Posterior vena cava (tissue), 2 donors: ENCODE measurements at places on chromosomes 2 and 18.

GRCh38 chr2:224875153-224875552 is 159.0 kb upstream of the CCDC195 start:
- DNase-seq = no peak

DNA sequence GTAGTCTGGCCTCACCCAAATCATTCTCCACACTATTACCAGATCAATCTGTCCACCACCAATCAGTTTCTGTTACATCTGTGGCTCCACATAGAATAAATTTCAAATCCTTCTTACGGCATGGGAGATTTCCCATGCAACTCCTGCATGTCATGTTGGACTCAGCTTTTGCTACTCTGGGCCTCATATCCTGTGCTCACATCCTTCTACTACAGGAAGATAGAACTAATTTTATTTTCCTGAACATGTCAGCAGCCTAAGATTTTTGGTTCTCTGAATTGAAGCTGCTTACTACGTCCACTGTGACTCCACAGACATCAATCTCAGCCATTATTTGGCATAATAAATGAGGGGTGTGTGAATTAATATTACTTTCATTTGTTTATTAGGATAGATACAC is 181.1 kb downstream of the CCDC85A start:
- DNase-seq = no peak

DNA sequence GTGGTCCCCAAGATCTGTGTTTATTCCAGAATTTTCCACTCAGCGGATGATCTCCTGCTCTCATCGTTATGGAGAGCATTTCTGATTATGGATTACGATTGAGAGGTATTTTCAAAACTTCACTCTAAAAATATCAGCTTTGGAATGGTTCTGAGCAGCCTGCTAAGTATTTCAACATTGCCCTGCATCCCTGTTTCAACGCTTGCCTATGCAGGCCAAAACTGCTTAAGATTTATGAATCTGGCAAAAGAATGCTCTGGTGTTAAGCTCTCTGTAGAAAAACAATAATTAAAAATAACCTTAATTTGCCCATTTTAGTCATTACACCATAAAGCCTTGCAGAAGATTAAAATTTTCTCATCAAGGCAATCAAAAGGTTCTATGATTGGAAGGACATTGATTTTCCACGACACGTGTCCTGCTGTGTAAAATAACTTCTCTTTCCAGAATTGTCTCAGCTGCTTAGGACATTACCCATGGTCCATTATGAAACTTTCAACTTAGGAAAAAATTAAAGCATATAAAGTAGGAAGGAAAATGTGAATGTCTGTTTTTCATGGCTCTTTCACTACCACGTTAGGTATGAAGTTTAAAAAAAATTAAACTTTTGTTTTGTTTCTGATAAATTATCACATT is 229.9 kb downstream of the ACKR3 start:
- DNase-seq = peak; percentile 7

DNA sequence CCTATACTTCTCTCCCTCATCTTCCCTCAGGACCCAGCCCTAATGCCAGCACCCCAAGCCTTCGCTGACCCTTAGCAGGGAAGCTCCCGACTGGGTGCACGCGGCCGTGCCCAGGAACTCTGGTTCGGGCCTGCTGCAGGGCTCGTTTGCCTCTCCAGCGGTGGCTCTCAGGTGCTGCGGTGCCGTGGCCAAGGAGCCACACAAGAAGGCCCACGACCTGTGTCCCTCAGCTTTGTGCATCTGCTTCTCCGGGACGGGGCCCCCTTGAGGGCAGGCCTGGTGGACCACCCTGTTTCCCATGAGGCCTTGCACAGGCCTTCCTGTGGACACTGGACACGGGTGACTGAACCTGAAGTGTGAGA is 17.7 kb downstream of the BOK start:
- DNase-seq = peak; percentile 76

DNA sequence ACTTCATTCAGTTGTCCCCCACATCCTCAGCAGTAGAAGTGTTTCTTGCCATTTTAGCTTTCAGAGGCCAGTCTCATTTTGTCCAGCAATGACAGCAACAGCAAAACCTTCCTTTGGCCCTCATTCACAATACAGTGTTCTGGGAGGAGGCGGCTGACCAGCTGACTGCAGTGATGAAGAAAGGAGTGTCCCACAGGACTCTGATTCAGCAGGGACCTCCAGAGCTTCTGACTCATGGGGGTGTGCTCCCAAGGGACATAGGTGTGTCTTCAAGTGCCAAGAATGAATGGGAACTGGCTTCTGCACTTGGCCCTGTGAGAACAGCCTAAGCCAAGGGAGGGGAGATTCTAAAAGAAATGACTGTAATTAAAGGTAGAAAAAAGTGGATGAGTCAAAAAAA is 147.0 kb upstream of the PELI1 start:
- no peak for DNase-seq

DNA sequence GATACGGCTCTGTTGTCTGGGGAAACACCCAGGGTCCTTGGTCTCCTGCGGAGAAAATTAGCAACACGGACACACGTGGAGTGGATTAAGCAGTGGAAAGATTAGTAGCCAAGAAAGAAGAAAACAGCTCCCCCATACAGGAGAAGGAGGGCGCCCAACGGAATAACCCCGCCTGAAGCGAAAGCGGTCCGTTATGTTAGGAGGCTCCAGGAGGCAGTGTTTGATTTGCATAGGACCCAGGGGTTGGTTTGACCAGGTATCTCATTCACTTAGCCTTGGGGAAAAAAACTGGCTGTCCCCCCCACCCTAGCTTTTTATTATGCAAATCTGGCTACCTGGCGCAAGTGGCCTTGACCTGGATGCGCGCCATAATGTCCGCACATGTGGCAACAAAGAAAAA is 170.1 kb upstream of the KYNU start:
- no peak for DNase-seq

- no peak for DNase-seq
Measured at GRCh38 chr18:21192308-21192624, 49.8 kb upstream of the GREB1L start.

DNA sequence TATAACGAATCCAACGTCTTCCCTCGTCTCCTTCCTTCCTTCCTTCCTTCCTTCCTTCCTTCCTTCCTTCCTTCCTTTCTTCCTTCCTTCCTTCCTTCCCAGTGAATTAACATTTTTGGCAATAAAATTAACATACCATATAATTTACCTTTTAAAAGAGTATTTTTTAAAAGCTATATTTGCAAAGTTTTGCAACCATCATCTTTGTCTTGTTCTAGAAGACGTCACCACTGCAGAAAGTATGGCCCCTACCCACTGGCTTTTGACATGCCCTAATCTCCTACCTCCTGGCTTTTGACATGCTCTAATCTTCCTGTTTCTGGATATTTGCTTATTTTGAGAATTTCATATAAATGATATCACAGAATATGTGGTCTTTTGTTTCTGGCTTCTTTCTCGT is 1023.9 kb upstream of the ZEB2 start:
- no peak for DNase-seq

DNA sequence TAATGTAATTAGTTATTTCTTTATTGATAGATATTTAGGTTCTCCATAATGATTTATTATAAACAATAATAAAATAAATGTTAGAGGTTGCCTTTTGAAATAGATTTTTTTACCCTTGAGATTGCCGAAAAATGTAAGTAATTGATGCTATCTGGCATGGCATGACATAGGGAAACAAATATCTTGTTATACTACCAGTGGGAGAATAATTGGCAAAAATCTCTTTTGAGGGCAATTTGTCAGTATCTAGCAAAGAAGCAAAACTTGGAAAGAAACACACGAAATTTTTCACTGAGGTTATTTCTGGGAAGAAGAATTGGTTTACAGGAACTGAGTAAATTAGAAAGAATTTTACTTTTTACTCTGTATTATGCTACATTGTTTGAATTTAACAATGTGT is 547.2 kb upstream of the SETBP1 start:
- no peak for DNase-seq

GRCh38 chr18:31275722-31276463 is 42.1 kb upstream of the DSG1 start:
- no peak for DNase-seq

DNA sequence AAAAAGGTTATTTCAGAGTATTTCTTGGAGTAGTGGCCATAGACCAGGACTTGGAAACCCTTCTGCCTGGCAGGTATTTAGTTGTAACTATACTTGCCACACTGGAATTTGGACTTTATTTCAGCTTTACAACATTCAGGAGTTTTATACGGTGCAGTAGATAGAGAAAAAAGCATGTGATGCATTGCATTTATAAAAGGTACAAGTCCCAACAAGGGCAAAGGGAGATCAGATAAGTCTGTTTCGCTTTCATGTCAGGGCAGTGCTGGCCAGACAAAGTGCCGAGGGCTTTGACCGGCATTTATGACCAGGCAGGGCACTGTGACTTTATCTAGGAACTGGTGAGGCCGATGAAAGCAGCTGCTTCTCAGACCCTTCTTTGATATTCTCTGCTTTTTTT is 145.4 kb downstream of the RTN4 start:
- no peak for DNase-seq

DNA sequence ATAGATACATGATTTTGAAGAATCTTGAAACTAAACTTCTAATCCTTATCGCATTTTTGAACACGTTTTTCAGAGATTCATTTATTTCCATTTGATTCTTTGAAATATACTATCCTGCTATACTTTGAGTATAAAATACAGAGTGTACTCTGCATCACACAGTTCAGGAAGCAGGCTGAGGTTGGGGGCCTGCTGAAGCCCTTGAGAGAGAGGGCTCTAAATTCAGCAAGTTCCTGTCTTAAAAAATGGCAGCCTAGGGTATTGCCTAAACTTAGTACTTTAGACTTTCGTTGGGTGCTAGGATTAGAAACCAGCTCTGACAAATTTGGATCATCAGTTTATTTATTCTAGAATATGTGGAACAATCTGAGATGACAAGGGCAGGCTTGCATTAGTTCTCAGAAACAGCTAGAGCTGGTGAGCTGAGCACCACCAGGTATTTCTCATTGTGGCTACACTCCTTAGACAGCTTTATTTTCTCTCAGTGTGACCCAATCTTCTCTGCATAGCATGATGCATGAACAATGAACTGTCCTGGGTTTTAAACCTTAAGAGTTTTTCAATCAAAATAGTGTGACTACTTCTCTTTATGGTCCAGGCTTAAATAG is 49.1 kb downstream of the TFPI start:
- no peak for DNase-seq

- no peak for DNase-seq
Measured at GRCh38 chr2:151945186-151945585, 117.0 kb upstream of the ARL5A start.

DNA sequence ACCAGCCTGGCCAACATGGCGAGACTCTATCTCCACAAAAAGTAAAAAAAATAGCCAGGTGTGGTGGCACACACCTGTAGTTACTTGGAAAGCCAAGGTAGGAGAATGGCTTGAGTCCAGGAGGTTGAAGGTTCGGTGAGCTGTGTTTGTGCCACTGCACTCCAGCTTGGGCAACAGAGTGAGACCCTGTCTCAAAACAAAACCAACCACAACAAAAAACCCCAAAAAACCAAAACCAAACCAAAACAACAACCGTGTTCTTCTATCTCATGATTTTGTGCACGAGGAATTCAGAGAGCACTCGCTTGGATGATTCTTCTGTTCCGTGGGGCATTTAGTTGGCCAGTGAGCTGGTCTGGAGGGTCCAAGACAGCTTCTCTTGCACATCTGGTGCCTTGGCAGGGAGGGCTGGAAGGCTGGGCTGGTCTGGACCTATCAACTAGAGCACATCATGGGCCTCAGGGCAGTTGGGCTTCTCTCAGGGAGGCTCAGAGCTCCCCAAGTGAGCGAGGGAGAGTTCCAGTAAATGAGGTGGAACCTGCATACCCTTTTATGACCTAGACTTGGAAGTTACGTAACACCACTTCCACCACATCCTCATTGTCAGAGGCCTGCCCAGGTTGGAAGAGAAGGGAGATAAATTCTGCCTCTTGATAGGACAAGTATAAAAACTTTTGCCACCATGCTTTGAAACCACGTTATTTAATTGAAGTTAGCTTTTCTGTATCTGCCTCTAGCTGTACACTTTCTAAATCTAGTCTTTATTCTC is 25.2 kb downstream of the SIX2 start:
- no peak for DNase-seq

- DNase-seq = no peak
Measured at GRCh38 chr2:142865924-142866323, 11.5 kb upstream of the KYNU start.

- DNase-seq = no peak
Measured at GRCh38 chr2:152925547-152926448, 207.4 kb downstream of the ARL6IP6 start.

GRCh38 chr2:190177249-190178040 is 114.9 kb upstream of the MSTN start:
- DNase-seq = no peak

DNA sequence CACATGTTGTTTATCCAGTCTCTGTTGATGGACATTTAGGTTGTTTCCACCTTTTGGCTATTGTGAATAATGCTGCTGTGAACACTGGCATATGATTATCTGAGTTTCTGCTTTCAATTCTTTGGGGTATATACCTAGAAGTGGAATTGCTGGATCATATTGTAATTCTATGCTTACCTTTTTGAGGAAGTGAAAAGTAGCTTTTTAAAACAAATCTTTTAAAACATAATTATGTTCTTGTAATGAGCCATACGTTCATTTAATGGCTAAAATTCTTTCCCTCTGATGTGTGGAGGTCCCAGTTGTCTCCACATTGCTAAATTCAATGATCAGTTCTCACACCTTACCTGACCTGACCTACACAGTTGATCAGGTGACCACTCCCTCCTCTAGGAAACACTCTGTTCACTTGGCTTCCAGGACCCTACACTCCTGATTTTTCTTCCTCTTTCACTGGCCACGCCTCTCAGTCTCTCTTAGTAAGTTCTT is 27.8 kb upstream of the SERTAD2 start:
- DNase-seq = no peak

GRCh38 chr18:26424428-26425147 is 123.8 kb downstream of the KCTD1 start:
- DNase-seq = no peak

DNA sequence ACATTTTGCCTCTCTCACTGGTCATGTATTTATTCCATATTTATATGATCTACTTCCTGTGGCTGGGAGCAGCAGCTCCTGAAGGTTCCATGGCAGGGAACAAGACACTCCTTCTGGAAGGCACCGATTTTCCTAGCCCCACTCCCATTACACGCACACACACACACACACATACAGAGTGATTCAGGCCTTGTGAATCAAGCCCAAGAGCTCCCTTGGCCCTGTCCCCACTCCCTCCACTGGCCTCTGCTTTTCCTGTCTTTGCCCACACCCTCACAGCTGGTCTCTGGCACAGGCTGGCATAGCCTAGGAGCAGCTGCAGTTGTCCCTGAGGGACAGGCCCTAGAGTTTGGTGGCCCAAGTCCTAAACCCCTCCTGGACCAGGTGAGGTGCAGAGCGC is 201.7 kb downstream of the NAPG start:
- no peak for DNase-seq

DNA sequence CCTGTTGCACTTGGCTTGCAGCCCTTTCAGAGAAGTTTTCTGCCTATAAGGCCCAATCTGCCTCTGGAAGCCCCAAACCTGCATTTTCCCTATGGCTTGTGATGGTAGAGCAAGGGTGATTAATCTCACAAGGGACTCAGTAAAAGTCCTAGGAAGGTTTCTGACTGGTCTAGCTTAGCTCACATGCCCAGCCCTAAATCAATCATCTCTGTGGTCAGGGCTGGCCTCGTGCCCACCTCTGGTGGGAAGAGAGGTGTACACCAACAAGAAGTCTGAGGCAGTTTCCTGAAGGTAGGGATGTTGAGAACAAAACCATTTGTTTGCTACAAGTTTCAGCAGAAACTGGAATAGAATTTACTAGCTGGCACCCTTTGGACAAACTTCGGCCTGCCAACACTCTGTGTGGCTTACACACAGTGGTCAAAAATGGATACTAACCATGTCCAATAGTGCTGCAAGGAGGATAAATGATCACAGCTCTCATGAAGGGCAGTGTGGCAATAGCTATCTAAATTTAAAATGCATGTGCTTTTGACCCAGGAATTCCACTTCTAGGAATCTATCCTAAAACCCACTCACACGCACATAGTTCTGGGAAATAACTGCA is 96.4 kb downstream of the EN1 start:
- DNase-seq = no peak
